ENCODE measurements at places on chromosomes 7 and 10.
A peak's percentile ranks its signal among the peaks of the same experiment; 100 is the strongest.

- DNase-seq: no peak
Observed at GRCh38 chr7:5217851-5218331, 27.9 kb downstream of the WIPI2 start.

DNA sequence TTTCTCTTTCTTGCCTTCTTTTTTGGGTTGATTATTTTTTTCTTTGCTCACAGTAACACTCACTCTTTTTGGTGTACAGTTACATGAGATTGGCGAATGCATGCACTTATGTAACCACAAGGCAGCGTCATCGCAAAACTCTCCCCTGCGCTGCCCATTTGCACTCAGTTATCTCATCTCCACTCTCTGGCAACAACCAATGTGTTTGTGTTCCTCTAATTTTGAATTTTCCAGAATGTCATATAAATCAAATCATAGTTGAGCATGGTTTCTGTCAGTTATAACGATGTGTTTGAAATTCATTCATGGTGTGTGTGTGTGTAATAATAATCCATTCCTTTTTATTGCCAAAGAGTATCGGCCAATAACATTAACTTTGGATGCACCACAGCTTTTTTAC lies 23.0 kb upstream of the IGFBP3 start:
- no peak for DNase-seq

DNA sequence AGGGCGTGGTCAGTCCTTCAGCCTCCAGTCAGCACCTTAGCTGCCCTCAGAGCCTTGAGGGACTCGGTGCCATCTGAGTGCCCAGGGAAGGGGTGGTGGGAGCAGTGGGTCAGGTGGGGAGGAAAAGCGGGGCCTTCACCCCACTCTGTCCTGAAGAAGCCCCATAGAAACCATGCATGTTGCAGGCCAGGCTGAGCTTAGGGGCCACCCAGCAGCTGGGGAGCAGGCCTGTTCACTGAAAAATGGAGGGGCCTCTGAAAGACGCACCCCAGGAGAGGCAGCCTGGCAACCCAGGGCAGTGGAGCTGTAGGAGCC lies 144.3 kb downstream of the GRID1 start:
- DNase-seq: no peak

- no peak for DNase-seq
Observed at GRCh38 chr7:76356115-76356514, 2.7 kb downstream of the YWHAG start.

- DNase-seq: no peak
Observed at GRCh38 chr10:109393425-109393824, 529.9 kb downstream of the XPNPEP1 start.

- no peak for DNase-seq
Observed at GRCh38 chr7:2017914-2018568, 214.7 kb downstream of the MAD1L1 start.

- DNase-seq: no peak
Observed at GRCh38 chr7:107933386-107934013, 42.5 kb downstream of the DLD start.

DNA sequence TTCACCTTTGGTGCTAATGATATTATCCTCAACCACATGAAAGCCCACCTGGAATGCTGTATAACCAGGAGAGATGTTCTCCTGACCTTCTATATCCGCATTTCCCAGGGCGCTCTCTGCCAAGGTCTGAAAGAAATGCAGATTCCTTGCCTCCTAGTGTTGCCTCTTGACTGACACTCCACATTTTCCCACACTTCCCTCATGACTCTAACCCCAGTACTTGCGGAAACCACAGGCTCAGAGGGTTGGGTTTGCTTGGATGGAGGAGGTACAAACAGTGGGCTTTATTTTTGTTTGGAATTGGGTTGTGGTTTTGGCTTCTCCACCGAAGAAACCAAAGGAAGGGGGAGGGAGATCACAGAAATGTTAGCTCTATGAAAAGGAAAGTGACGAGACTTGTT lies 222.9 kb upstream of the CELF2 start:
- DNase-seq: peak; percentile 67

GRCh38 chr10:69850440-69850839 lies 48.7 kb downstream of the COL13A1 start:
- no peak for DNase-seq

DNA sequence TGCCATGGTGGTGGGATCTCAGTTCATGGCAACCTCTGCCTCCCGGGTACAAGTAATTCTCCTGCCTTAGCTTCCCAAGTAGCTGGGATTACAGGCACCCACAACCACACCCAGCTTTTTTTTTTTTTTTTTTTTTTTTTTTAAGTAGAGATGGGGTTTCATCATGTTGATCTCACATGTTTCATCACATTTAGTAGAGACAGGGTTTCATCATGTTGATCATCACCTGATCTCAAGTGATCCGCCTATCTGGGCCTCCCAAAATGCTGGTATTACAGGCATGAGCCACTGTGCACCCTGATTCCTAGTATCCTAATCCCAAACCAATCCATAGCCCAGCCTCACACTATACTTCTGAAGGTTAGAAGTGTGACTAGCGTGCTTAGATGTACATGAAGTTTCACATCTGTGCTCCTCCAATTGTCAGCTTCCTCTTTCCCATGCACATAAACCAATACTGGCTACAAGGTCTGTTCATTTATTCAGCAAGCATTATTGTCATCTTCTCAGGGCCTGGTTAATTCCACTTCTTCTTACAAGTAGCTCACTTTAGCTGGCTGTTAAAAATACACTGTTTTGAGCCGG lies 6.8 kb upstream of the NAT16 start:
- DNase-seq: no peak

- DNase-seq: peak; percentile 92
Observed at GRCh38 chr7:44461387-44461786, 29.1 kb downstream of the NUDCD3 start.

DNA sequence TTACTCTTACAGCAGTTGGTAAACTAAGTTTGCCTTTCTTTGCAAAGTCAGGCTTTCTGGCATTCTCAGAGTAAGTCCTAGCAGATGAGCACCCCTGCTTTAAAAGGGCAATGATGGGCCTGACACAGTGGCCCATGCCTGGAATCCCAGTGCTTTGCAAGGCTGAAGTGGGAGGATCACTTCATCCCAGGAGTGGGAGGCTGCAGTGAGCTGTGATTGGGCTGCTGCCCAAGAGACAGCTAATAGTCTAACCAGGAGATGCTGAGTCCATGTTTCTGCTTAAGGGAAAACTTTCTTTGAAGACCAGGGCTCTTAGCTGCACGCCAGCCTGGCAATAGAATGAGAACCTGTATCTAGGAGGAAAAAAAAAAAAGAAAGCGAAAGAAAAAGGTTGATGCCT lies 100.2 kb upstream of the MPP7 start:
- no peak for DNase-seq

DNA sequence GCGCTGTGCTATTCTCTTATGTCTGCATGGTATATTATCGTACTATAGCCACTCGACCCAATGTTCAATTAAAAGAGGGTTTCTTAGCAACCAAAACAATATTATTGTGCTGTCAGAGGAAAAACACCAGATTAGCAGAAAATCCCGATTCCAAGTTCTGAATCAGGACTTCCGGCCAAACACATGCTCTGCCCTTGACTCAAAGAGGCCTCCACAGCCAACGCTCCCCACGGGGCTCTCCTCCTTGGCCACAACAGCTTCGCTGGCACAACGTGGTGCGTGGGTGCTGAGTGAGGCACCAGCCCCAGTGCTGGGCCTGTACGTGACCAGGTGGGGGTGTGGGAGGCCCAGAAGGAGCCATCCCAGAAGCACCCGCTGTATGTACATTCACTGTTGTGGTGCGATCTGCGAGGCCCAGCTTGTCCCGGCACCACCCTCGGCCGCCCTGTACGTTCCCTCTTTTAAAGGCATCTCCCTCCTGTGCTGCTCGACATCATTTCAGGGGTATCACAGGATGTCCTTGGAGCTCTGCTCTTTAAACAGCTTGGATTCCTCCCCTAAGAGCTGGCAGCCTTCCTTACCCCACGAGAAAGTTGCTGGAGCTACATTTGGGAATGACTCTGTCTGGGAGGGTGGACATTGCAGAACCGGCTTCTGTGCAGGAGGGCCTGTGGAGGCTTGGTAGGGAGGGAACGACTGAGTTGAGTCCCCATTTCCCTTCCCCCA lies 736.2 kb downstream of the PARD3 start:
- DNase-seq: no peak

GRCh38 chr7:99449326-99449725 lies 10.6 kb downstream of the CPSF4 start:
- no peak for DNase-seq

- peak; percentile 81 for DNase-seq
Observed at GRCh38 chr7:75772081-75773077, at the start of gene CCL26. Gene CCL26 (minus strand): TSS chr7:75772211. CDS start chr7:75772176, 35 bp downstream.

GRCh38 chr7:143367972-143368371 lies 5.5 kb upstream of the FAM131B start:
- DNase-seq: peak; percentile 41

- no peak for DNase-seq
Observed at GRCh38 chr10:97717627-97718026, 4.1 kb downstream of the MARVELD1 start.

DNA sequence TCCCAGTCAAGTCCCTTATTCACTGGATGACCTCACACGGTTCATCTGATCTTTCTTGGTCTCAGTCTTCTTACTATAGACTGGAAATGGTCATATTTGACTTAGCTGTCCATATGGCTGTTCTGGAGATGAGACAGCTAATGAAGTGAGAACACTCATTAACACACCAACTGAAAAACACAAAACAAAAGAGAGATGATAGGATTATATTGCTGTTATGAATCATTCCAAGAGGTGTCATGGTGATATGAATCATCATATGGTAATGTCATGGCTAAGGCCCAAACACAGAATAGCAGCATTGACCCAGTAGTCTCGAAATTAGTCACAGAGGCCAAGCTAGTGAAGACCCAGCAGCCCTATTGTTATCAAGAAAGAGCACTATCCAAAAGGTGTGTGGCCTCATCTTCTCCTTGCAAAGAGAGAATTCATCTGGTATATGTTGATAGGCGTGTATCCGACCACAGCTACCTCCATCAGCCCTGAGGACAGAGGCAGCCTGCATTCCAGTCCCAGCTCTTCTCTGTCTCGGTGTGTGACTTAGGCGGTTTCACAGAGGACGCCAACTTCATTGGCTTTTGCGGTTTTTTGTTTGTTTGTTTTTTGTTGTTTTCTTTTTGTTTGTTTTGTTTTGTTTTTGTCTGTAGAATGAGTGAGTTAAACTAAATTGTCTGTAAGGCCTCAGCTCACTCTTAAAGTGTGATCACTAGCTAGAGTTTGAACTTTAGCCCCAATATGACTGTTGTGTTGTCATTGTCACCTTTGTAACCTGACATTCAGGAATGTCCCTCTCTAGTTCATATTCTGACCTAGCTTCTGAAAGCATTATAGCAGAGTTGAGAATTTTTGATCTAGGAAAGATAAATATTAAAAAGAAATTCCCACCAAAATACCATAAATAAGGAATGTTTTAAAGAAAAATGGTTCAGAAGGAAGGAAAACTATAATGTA lies 97.4 kb upstream of the PDCD4 start:
- DNase-seq: peak; percentile 87

DNA sequence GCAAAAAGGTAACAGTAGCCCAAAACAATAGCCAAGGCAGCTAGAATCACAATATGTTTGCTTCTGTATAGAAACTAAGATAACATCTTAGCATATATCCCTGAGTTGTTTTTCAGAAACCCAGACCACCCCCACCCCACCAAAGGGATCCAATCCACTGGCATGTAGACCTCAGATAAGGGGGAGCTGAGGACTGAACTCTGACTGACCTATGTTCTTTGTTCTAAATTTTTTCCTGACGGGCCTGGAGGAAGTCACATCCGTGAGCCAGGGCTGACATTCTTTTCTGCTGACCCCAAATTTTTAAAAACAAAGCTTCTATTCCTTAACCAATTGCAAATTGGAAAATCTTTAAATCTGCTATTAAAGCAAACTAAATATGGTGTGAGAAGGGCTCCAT lies 493.9 kb upstream of the IGFBP3 start:
- no peak for DNase-seq

DNA sequence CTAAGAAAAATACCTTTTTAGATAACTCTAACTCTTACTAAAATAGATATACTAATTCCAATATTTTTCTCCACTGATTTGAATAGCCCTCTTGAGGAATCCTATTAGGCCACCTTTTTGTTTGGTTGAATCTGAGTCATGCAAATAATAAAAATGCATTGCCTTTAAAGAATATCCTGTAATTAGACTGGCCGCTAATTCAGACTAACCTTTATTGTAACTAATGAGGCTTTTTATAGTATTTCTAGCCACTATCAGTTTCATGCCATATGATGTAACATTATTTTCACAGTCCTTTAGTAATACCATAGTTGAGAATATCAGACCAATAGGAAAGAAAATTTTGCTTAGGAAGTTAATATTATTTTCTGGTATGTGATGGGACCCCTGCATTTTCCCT lies 90.1 kb downstream of the CREB5 start:
- DNase-seq: no peak

- no peak for DNase-seq
Observed at GRCh38 chr7:47809387-47809786, 138.9 kb downstream of the PKD1L1 start.

DNA sequence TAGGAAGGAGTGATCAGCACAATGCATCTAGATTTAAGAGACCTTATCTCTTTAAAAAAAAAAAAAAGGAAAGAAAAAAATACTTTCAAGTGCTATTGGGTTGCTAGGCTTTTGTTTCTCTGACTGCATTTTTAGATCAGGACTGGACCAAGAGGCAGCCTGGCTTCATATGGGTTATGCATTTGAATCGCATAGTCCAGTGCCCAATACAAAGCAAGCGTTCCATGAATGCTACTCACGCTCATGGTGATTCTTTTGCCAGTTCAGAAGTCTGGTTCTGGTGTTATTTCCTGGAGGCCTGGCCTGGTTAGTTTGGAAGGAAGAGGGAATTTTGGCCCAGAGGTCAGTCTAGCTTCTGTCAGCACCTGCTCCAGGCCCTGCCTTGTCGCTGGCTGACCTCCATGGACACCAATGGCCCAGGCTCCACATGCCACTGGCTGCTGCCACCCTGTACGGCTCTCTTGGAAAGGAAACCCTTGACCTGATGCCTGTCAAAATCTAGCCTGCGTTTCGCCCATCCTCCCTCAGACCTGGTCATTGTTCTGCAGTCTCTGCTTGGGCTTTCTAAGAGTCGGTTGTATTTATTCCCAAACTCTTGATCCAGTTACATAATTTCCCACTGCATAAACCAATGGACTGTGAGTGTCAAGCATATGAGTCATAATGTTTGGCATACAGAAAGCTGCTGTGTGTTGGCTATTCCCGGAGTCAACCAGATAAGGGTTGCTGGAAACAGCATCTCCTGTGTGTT lies 74.3 kb upstream of the MKX start:
- DNase-seq: peak; percentile 53

DNA sequence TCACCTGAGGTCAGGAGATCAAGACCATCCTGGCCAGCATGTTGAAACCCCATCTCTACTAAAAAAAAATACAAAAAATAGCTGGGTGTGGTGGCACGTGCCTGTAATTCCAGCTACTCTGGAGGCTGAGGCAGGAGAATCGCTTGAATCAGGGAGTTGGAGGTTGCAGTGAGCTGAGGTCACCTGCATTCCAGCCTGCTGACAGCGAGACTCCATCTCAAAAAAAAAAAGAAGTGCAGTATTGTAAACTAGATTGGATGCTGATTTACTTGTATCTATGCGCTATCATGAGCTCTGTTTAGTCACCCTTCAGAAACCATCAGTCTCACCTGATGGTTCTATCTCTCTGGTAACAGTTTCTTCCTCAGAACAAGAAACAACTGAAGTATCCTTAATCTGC lies 13.8 kb downstream of the ZSCAN21 start:
- DNase-seq: no peak

GRCh38 chr7:13615679-13616078 lies 373.8 kb downstream of the ETV1 start:
- DNase-seq: no peak

- peak; percentile 94 for DNase-seq
Observed at GRCh38 chr10:102243309-102243708, 2.0 kb upstream of the PITX3 start.

GRCh38 chr10:44974082-44974627 lies 4.5 kb downstream of the DEPP1 start:
- DNase-seq: no peak

GRCh38 chr10:51706225-51706624 lies 6.8 kb upstream of the CSTF2T start:
- no peak for DNase-seq
